ENCODE measurements at places on chromosomes 2 and 18. TPM values are rescaled to one million over a fixed set of nuclear protein-coding genes. Genes with fewer than 3 reads are reported as not detected.

Gene PTPRN
- total RNA-seq = 0.58 TPM

Gene IL1RN
- total RNA-seq = 15.0 TPM

Gene LMAN1
- total RNA-seq = 64.1 TPM

GRCh38 chr2:105179469-105180372, 61.8 kb upstream of the GPR45 start:
- no peak for DNase-seq

Gene NT5C1B
- not detected for total RNA-seq

DNA sequence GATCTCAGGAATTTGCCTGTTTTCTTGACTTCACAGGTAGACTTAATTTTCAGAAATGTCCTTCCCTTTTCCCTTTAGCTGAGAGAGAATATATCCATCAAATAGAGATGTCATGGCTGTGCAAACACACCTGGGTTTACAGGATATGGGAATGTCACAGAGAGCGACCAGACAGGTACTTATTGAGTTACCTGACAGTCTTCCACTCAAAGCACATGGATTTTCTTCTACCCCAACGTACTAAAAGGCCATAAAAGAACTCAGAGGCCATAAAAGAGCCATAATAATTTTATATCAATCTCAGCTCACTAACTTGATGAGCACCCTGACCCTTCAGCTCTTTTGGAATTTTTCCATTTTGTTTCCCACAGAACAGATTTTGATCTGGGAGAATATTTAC, 5.3 kb upstream of the DTNA start:
- no peak for DNase-seq

DNA sequence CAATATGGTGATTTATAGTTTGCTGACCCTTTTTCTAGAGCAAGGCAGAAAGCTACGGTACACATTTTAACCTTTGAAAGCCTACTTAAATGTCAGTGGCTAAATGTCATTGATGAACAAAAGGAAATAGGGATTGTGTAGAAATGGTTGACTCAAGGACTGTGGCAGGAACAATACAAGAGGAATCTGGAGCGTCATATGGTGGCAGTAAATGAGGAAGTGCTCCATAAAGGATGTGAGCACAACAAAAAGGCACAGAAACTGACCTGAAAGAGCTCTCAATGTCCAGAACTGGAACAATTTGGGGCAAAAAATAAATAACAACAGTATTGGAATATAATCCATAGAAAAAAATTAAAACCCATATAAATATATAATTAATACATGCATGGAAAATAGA, 443.9 kb upstream of the VRK2 start:
- no peak for DNase-seq

- no peak for DNase-seq
Measured at GRCh38 chr2:107418708-107419107, 408.0 kb upstream of the RGPD4 start.

GRCh38 chr2:194494401-194494800, 1162.6 kb upstream of the SLC39A10 start:
- DNase-seq = no peak

DNA sequence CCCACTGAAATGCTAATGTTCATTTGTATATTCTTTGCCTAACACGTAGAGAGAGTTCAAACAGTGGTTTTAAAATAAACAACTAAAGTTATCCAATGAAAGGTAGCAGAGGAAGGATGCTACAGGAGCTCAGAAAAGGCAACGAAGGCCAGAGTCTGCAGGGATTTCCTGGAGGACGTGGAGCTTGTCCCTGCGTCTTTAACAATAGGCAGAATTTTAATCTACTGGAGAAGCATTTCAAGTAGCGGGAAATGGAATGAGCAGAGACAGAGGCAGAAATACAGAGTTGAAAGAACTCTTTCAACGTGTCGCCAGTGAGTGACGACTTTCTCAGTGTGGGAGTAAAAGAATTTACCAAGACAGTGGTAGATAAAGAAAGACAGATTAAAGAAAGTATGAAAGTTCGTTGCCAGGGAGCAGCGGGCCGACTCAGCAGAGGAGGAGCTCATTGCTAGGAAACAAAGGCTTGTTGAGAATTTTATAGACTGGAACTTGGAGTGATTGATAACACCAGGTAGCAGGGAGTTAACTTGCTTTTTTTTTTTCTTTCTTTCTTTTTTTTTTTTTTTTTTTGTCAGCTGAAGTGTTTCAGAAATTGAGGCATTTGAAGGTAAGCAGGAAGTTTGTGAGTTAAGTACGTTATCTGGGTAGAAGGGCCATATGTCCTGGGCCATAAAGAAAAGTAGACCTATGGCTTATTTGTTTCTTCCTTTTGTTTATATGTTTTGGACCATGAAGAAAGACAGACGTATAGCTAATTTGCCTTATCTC, 625 bp upstream of the NBAS start:
- DNase-seq = no peak

DNA sequence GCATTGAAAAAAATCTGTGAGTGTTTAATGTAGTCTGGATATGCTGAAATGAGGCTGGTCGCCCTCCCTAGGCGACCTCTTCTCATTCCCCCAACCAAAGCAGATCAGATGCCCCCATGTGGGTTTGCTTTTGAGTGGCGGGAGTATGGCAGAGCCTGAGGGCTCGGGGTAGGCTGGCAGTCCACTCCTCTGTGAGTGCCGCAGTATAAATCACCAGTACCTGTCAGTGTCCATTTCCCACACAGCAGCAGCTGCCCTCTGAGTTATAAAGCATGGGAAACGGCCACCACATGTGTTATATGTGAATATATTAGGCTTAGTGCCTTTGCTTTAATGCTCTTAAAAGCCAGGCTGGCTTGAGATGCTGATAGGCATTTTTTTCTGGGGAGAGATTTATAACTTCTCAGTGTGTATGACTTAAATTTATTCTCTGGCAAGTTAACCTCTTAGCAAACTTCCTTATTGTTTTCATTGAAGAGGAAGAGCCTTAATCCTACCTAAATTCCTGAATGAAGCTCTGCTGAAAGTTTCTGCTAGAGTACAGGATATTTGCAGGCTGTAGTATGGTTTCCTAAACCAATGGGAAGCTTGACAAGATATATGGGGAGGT, 3.8 kb downstream of the DCC start:
- DNase-seq = no peak

DNA sequence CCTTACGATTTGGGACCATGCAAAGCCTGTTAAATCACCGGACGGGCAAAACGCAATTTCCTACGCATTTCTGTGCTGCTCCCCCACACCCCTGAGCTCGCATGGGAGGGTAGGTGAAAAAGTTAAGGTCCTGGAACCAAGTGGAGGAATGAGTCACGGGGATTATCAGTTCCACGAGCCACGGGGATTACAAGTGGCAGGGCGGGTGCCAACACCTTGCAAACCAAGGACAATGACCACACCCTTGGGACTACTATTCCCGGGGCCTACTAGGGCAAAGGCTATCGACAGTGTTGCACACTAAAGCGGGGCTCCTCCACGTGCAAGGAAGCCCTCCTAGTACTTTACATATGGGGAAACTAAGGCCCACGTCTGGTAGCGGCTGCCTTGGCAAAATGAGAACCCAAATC, 447 bp downstream of the RETSAT start:
- DNase-seq = no peak

GRCh38 chr2:184006998-184007397, 591.3 kb upstream of the ZNF804A start:
- DNase-seq = no peak

GRCh38 chr2:206069417-206069816, 16.6 kb downstream of the INO80D start:
- no peak for DNase-seq

Gene SERPINB12
- not detected for total RNA-seq

GRCh38 chr2:160920791-160921303, 239.4 kb upstream of the TANK start:
- peak; percentile 64 for DNase-seq

- no peak for DNase-seq
Measured at GRCh38 chr2:38141501-38141900, 65.5 kb upstream of the CYP1B1 start.

DNA sequence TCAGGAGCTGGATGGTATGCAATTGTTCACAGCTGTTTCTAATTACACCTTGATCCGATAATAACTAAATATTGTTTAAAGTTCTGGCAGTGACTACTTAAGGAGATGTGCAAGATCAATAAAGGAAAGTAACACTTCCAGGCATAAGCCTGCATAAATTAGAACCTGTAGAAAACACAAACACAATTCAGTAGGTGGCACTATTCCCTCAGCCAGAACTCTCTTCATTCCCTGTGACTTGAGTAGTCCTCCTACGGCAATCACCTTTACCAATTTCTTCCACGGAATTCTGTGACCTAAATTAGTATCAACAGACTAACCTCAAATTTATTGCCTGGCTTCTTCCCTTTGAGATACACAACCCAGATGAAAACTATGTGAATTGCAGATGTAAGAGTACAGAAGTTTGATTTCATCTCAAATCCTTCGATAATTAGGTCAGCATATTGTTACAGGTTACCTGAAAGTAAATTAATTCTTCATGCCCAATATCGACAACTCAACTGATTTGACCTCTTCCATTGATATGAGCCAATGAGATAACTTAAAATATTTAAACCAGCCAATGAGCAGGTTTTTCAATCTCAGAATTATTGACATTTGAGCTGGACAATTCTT, 137.8 kb downstream of the PID1 start:
- no peak for DNase-seq

- no peak for DNase-seq
Measured at GRCh38 chr18:40367576-40367975, 1587.5 kb upstream of the PIK3C3 start.

DNA sequence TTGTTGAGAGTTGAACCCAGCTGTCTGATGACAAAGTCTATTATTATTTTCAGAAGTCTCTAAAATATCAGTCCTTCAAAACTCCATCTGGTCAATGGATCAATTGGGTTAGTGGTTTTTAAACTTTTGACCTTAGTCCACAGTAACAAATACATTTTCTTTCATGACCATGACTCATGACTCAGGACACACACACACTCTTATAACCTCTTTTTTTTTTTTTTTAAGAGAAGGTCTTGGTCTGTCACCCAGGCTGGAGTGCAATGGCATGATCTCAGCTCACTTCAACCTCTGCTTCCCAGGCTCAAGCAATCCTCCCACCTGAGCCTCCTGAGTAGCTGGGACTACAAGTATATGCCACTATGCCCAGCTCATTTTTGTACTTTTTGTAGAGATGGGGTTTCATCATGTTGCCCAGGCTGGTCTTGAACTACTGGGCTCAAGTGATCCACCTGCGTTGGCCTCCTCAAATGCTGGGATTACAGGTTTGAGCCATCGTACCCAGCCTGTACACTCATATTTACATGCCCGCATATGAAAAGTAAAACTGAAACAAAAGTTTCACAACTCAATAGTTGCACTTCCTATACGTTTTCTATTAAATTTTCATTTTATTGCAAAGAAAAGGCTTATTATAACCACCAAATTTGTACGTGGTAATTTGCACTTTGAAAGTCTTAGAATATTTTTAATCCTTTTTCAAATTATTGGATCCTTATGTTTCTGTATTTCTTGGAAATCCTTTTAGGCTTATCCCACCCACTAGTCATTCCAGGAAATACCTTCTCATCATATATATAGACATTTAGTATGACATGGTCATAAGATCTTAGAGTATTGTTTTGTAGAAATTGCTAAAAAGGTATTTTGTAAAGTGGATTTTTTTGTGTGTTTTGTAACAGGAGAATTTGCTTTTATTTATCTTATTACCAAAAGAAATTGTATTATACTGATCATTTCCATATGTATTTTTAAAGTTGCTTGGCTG, 199.0 kb downstream of the LPIN1 start:
- DNase-seq = no peak

GRCh38 chr2:88696611-88697010, 5.1 kb downstream of the RPIA start:
- DNase-seq = no peak
